ENCODE measurements at places on chromosomes 3 and 15. TPM values are rescaled to one million over a fixed set of nuclear protein-coding genes. Genes with fewer than 3 reads are reported as not detected.
A peak's percentile ranks its signal among the peaks of the same experiment; 100 is the strongest.

DNA sequence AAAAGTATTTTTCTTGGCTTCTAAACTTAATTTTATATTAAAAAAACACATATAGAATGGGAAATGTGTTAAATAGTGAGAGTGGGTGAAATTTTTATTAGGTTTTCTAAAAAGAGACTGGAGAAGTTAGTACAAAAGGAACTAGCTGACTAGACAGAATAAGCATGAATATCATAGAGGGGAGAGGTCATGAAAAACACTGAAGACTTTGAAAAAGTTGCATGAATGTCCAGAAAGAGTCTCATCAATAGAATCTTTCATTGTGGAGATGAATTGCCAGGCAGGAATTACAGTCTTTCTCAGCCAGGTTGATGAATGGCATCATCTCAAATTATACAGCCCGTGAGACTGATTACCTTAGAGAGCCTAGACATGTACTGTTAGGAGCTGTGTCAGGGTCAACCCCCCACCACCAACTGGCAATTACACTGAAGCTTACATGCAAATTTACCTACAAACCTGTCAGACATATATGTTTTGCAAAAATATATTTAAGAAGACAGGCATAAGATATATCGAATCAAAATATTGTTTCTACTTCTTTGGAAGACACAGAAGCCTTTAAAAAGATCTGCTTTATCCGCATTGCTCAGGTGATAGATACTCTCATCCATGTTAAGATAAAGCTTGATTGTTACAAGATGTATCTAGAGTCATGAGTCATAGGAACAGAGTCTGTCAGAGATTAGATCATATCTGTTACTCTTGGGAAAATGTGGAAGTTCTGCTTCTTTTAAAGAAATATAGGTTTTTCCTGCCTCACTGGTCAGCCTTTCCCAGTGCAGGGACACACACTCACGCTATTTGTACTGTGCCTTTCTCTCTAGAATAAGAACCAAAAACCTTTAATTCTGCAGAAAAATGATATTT, 34.8 kb upstream of the PFN2 start:
- no peak for DNase-seq

GRCh38 chr3:189041482-189042090, 130.2 kb upstream of the TPRG1 start:
- DNase-seq = peak; percentile 43

- no peak for DNase-seq
These were observed 21.4 kb upstream of the MYZAP start for GRCh38 chr15:57570340-57570739.

- no peak for DNase-seq
These were observed 189.2 kb upstream of the THRB start for GRCh38 chr3:24683633-24684384.

RTP4 gene
- 5.9 TPM for total RNA-seq

FBN1 gene
- total RNA-seq = 16.8 TPM

CPNE9 gene
- not detected for total RNA-seq

STAB1 gene
- 51.4 TPM for total RNA-seq
